CD4-positive, alpha-beta memory T cell (primary cell): ENCODE measurements at places on chromosomes 12 and 14. TPM values are rescaled to one million over a fixed set of nuclear protein-coding genes. Genes with fewer than 3 reads are reported as not detected.

The NDUFA9 gene
- polyA plus RNA-seq: 134 TPM

The SVOP gene
- polyA plus RNA-seq: not detected

The KCNC2 gene
- not detected for polyA plus RNA-seq

The CEP170B gene
- not detected for polyA plus RNA-seq

The CCDC60 gene
- not detected for polyA plus RNA-seq

The CISTR gene
- polyA plus RNA-seq: not detected

The DNAJC22 gene
- not detected for polyA plus RNA-seq

The INHBC gene
- polyA plus RNA-seq: not detected

The NIN gene
- polyA plus RNA-seq: 50.1 TPM

The CPNE6 gene
- polyA plus RNA-seq: 0.04 TPM

The ENDOU gene
- not detected for polyA plus RNA-seq

The KRT3 gene
- not detected for polyA plus RNA-seq
